ENCODE measurements at places on chromosomes 2 and 18.

GRCh38 chr2:111118481-111118980, 2.2 kb upstream of the BCL2L11 start:
- no peak for DNase-seq

- DNase-seq: no peak
Measured at GRCh38 chr2:81505586-81505985, 1201.0 kb upstream of the LRRTM1 start.

- DNase-seq: no peak
Measured at GRCh38 chr2:77101796-77102452, 420.3 kb downstream of the LRRTM4 start.

- DNase-seq: peak; percentile 42
Measured at GRCh38 chr2:99488539-99489062, 1.2 kb downstream of the REV1 start.

- DNase-seq: peak; percentile 27
Measured at GRCh38 chr2:171432969-171433762, 624 bp downstream of the METTL8 start.

GRCh38 chr2:231356466-231356844, 39.1 kb upstream of the B3GNT7 start:
- peak; percentile 9 for DNase-seq

- DNase-seq: no peak
Measured at GRCh38 chr2:136248907-136249306, 131.0 kb upstream of the CXCR4 start.

DNA sequence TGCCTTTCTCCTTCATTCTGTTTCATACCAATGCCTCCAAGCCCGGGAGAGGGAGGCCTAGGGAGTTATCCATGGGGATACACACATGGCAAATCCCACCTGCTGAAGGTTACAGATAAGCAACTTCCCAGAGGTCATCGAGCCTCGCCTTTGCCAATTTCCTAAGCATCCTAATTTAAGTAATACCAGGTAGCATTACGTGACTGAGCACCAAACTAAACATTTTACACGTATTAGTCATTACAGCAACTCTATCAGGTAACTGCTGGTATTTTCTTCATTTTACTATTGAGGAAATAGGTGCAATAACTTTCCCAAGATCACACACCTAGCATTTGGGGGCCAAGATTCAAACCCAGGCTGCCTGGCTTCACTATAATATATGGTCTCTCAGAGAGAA, 30.1 kb upstream of the BZW1 start:
- DNase-seq: no peak

- DNase-seq: no peak
Measured at GRCh38 chr2:42172020-42172419, 2.9 kb downstream of the EML4 start.

DNA sequence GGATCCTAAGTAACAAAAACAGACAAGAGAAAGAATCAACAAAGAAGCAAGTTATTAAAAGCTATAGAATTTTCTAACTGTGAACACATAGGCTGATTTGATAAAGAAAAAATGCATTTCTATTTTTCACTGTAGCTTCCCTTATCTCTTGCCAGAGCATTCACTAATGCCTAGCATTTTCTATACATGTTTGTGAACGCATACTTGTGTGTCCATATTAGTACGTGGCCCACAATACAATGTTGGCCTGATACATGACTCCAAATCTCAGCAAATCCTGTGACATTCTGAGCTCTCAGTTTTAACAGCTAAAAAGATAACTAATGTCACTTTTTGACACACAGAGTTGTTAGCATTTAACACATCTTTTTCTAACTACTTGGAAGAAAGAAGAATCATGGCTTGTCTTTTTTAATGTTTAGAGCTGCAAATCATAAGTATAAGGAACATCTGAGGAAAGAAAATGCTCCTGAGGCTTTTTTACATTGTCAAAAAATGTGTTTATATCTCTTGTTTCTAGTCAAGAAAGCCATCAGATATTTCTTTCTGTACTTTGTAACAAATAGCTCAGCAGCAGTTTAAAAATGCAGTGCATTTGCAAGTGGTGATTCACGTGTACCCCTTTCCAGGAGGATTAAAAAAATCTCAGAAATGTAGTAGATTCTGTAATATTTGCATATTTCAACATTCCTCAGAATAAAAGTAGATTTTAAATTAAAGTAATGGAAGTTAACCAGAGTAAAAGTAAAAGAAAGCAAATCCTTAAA, 1646.8 kb upstream of the TMEFF2 start:
- DNase-seq: peak; percentile 77

- DNase-seq: peak; percentile 99
Measured at GRCh38 chr18:49725809-49726674, 87.3 kb downstream of the ACAA2 start.

DNA sequence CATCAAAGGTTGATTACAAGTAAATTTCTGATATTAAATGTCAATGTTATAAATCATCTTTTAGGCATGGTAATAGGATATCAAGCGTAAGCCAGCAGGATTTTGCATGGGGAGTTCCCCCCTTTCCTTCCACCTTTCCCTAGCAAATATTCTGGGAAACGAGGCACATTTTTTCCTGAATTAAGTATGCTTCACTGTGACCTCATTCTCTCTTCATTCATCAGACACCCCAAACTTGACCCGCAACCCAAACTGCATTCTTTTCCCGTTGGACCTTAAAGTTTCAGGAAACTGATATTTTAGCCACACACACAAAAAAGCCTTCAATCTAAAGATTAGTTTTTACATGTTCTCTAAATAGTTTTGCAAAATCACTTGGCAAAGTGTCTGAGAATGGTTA, 214.5 kb upstream of the CTAGE1 start:
- no peak for DNase-seq

DNA sequence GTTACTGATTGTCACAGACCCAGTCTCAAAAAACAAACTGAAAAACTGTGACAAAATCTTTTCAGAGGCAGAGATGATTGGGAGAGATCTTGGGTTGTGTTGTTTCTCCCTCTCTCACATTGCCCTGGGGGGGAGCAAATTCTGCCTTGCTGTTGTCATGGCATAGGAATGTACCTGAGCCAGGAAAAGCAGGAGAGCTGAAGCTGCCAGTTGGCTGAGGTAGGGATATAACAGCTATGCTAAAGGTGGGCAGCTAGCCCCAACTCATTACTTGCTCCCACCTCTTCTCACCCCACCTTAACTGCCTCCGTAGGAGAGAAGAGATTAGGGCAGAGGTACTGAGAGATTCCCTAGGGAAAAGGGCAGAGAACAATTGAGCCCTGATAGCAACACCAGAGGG, 299.3 kb downstream of the OSR1 start:
- no peak for DNase-seq

- no peak for DNase-seq
Measured at GRCh38 chr2:96253006-96253405, 12.8 kb downstream of the TMEM127 start.

GRCh38 chr2:150880986-150881385, 380.7 kb downstream of the RBM43 start:
- DNase-seq: no peak

DNA sequence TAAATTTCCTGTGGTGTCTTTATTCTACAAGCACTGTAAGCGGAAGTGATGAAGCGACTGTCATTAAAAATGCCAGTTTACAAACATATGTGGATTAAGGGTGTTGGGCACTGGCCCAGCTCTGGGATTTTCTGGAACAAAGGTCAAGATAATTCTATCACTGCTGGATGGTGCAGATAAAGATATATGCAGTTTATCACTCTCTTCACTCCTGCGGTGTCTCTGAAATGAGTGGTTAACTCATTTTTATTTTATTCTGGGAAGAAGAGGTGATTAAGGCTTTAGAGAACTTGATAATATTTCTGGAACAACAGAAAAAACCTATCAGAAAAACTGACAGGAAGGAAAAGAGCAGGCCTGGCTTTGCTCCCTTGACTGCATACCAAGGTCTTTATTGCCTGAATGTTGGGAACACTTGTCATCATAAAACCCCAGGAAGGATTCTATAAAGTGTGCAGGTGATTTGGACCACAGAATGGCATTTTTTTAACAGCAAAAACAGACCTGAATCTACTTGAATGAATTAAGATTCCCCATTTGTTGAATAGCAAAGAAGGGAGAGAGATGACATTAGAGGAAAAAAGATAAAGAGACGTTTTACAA, 32.4 kb downstream of the ABCB11 start:
- no peak for DNase-seq

GRCh38 chr2:50838316-50838715, 193.6 kb downstream of the NRXN1 start:
- no peak for DNase-seq

- DNase-seq: no peak
Measured at GRCh38 chr18:31129398-31130115, 27.3 kb upstream of the DSC2 start.

- DNase-seq: no peak
Measured at GRCh38 chr2:239884051-239884405, 141.1 kb downstream of the NDUFA10 start.

GRCh38 chr2:75751360-75751759, 40.6 kb upstream of the GCFC2 start:
- DNase-seq: no peak

- DNase-seq: no peak
Measured at GRCh38 chr18:47931718-47932103, 1.3 kb upstream of the SMAD2 start.

GRCh38 chr18:57050310-57050949, 96.5 kb upstream of the BOD1L2 start:
- DNase-seq: no peak

DNA sequence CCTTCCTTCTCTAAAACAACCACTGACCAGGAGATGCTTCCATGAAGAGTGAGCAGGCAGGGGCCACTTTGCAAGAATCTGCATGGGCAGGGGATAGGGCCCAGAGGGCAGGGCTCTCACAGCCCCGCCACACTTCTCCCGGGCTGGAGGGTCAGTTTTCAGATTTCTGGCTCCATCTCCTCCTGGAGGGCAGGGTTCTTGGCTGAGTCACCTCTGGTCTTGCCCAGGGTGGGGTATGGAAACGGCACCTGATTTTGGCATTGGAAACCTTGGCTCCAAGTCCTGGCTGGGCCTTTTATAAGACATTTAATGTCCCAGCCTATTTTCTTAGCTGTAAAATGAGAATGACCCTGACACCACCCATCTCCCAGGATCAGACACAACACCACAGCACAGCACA, 27.6 kb upstream of the ASPRV1 start:
- DNase-seq: no peak

DNA sequence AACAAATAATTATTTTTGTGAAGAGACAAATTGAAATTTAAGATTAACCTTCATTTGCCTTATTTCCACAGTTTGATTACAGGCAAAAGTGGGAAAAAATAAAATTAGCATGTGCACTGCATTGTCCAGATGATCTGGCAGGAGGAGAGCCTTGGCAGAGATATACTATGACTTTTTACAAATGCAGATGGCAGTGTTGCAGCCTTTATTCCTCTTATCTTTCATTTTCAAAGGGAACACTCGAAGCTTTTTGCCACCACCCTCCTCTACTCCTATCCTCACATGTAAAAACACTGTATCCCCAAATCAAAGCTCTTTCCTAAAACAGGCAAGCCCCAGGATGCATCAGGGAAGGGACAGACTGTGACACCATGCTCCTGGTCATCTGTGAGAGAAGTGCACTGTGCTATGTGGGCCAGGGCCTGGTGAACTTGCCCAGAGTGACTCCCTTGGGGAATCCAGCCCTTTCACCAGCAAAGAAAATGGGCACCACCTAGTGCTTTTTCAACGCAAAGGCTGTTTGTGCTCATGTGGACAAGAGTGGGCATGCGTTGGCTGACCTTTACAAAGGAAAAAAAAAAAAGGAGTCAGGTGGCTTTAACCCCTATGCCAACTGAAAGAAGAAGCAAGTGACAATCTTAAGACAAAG, 74.7 kb upstream of the ETAA1 start:
- peak; percentile 77 for DNase-seq

Data from fibroblast of the aortic adventitia (primary cell).